ENCODE measurements at places on chromosomes 12 and 14.

DNA sequence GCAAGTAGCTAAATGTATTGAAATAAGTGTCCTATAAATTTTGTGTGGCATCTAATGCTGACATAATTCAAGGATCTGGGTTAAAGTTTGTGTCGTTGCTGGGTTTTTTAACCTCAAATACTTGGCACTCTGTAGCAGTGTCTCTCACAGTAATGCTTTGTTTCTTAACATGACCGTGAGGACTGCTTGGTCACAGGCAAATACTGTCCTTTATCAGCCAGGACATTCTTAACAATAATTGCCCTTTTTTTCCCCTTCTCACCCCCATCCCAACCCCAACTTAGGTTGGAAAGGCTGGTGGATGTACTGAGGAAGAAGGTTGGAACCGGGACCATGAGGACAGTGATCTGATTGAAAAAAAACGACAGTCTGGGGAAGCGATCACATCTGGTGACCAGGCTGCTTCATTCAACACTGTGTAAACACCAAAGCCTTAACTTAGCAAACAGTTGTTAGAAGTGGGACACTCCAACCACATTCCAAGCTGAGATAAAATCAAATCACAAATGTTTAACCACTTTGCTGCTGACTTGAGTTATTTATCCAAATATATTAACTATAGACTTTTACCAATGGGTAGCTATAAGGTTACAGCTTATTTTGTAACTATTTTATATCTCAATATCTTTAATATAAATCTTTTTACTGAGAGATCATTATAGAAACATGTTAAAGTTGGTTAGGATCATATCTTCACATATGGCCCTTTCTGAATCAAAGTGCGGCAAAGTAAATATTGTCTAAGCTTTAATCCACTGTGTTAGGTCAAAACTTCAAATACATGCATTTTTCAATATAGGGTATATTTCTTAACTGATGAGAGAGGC is 48.2 kb downstream of the FOXA1 start:
- DNase-seq = no peak

- DNase-seq = no peak
Observed at GRCh38 chr12:75877763-75878621, 153.6 kb downstream of the PHLDA1 start.

GRCh38 chr12:91978143-91978542 is 167.5 kb downstream of the BTG1 start:
- DNase-seq = no peak

- DNase-seq = no peak
Observed at GRCh38 chr12:106228320-106228710, 19.5 kb downstream of the CKAP4 start.

DNA sequence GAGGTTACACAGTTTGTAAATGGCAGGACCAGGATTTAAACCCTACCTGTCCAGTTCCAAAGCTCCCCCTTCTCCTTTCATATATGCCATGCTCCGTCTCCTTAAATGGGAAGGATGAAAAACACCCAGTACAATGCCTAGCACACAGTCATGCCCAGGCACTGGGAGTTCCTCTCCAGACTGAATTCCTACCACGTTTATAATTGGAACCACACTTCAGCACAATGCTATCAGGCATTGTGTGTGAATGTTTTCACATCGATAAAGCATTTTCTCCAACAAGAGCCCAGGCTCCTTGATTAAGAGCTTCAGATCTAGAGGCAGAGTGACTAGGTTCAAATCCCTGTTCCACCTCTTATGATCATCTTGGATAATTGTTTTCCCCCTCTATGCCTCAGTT is 2.7 kb upstream of the NUAK1 start:
- no peak for DNase-seq

DNA sequence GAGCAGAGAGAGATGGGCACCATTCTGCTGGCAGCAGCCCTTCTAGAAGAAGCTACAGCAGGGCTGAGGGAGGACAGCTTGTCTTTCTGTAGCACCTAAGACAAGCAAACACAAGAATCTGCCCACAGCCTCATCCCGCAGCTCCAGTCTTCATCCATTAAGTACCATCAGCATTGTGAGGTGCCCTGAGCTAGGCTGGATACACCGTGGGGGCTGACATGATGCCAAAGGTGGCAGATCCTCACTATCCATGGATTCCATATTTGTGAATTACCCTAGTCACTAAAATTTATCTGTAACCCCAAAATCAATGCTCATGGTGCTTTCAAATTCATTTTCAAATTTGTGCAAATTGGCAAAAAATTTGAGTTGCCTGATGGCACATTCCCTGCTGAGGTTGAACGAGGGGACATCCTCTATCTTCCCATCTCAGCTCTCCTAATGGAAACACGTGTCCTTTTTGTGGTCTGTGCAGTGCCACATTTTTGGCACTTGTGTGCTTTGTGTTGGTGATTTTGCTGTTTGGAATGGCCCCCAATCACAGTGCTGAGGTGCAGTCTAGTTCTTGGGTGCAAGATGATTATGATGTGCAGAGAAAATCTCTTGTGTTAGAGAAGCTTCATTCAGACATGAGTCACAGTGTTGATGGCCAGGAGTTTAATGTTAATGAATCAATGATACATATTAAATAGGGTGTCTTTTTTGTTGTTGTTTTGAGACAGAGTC is 7.0 kb downstream of the PITPNM2 start:
- no peak for DNase-seq

DNA sequence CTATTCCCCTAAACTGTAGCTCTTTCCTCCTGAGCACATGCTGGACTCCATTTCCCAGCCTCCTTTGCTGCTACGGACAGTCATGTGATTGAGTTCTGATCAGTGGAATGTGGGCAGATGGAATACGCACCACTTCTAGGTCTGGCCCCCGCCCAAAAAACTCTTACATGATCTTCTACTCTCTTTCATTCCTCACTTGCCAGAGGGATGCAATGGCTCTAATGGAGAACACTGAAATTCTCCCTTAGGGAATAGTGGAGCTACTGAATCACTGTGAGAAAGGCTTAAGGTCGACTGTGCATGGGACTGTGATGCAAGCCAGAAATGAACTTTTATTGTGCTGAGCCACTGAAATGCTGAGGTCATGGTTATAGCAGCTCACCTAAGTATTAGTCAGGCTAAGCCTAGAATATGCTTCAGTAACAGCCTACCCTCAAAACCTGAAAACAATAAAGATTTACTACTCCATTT is 13.0 kb upstream of the TMED2 start:
- DNase-seq = no peak

DNA sequence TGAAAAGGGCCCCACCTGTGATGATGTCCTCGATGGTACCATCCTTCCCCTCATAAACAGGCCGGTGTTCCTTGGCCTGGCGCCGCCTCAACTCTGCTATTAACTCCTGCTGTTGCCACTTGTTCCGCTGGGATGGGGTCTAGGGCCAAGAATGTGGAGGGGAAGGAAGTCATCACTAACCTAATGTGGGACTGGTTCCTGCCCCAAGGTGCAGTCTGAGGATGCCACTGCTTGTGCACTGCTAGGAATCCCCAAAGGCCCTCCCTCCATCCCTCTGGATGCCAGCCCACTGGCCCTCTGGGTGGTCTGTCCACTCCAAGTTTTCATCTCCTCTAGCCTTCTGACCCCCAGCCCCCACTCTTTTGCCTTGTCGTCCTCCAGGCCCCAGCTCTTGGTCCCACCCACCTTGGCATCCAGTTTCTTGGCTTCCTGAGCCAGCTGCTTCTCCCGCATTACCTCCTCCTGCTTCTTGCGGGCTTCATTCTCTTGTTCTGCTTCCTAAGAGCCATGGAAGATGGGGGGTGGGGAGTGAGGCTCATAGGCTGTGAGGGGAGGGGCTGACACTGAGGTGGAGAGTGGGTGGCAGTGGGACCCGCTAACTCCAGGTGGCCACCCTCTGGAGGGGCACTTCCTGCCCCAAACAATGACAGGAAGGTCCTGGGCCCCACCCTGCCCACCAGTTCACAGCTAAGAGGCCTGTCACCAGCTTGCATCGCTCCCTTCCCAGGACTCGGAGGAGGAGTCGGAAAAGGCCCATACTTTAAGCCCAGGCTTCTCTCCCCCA is 23.7 kb downstream of the PRPF40B start:
- DNase-seq = no peak

DNA sequence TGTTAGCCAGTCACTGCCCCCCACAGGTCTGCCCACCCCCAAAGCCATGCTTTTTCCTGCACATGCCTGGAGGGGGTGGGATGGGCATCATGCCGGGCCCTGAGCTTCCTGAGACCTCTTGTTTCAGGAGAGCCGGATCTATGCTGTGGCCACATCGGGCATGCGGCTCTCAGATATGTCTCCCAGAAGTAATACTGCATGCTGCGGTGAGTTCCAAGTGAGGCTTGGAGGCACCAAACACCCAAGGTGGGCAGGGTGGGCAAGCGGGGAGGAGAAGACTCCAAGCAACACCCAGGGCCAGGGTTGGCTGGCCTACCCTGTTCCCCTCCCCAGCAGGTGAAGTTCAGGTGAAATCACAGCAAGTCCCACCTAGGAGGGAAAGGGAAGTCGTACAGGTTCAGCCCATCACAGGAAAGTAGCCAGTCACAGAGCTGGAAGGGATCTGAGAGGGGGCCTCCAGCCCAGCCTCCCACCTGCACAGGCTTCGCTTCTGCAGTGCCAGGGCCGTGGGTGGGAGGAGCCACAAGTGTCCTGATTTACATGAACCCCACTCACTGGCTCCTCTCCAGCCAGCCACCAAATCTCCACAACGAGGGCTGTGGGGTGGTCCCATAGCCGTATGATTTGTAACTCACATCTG is 30.9 kb downstream of the PIGH start:
- no peak for DNase-seq

DNA sequence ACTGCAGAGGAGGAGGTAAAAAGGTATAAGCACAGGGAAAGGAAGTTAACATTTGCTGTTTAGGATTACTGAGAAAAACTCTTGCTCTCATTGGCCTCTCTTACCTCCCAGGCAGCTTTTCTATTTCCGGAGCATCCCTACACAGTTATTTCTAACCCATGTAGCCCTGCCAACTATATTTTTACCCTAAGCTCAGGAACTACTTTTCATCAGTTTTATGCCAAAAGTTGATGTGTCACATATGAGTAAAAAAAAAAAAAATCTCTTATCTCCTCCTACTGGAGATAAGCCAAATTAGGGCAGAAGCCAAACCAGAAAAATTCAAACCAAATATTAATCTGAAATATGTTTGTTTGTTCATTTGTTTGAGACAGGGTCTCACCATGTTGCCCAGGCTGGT is 34.4 kb upstream of the PSMA6 start:
- DNase-seq = no peak

GRCh38 chr14:38716926-38717325 is 386.1 kb downstream of the SEC23A start:
- DNase-seq = no peak

GRCh38 chr14:95487669-95488084 is 28.8 kb downstream of the SYNE3 start:
- no peak for DNase-seq

DNA sequence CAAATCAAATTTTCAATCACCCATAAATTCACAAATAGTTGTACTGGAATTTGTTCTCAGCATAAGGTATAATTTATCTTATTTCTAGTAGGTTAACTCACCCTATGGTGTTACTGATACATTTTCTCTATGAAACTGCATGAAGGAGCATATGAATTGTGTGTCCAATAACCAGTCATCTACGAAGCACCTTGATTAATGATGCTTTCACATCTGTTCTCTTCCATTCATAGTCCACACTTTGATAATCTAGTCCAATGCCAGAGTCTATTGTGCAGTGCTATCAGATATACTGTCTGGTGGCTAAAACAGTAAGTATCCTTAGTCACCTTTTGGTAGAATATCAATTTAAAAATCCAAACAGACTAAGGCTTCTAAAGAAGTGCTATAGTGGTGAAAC is 876.0 kb downstream of the RPS29 start:
- no peak for DNase-seq

DNA sequence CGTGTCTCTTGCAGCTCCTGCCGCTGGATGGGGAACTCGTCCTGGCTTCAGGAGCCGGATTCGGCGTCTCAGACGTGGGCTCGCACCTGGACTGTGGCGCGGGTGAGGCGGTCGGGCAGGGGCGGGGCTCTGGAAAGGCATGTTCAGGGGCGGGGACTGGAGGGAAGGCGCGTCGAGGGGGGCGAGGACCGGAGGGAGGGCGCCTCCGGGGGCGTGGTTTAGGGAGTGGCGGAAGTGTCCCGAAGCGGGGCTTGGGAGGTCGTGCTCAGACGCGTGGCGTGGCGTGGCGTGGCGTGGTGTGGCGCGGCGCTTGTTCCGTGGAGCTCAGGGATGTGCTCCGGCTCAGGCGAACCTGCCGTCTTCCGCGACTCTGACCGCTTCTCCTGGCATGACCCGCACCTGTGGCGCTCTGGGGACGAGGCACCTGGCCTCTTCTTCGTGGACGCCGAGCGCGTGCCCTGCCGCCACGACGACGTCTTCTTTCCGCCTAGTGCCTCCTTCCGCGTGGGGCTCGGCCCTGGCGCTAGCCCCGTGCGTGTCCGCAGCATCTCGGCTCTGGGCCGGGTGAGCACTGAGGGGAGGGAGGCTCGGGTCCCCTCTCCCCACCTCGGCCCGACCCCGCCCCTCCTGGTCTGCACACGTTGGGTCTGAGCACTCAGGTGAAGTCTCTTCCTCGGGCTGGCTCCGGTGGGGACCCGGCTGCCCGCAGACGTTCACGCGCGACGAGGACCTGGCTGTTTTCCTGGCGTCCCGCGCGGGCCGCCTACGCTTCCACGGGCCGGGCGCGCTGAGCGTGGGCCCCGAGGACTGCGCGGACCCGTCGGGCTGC is 6.2 kb downstream of the AMN start:
- DNase-seq = peak; percentile 69

- DNase-seq = no peak
Observed at GRCh38 chr12:100229876-100230275, 29.3 kb downstream of the ACTR6 start.

GRCh38 chr12:33488036-33488435 is 48.4 kb upstream of the SYT10 start:
- no peak for DNase-seq

GRCh38 chr12:70920251-70920851 is at the start of gene PTPRR:
PTPRR (minus strand) TSS chr12:70920738; CDS start chr12:70920390, 348 bp downstream.
- DNase-seq = no peak

GRCh38 chr12:51925346-51926063 is 18.2 kb downstream of the ACVRL1 start:
- no peak for DNase-seq

GRCh38 chr12:127284870-127285431 is 982.0 kb upstream of the TMEM132C start:
- DNase-seq = no peak

DNA sequence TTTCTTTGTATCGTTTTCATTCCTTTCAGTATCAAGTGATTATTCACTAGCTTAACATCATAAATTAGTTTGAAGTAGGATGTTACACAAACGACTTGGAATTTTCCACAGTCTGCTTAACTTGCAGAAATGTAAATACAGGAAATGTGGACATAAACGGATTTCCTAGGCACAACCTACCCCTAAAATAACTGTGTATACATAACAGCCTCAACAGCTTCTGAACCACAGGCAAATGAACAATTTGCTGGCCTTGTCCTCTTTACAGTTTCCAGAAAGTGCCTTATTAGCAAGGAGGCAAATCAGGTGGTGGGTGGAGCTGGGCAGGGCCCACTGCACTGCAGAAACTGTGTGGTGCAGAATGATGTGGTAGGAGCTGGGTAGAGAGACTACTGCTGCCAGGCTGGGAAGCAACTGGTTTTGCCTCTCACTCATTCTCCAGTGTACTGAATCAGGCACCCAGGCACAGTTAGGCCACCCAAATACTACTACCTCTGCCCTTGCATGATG is 14.1 kb downstream of the DRAM1 start:
- no peak for DNase-seq

GRCh38 chr12:95548539-95549391 is 2.5 kb downstream of the USP44 start:
- DNase-seq = peak; percentile 56

All from activated naive CD8-positive, alpha-beta T cell treated with anti-CD3 and anti-CD28 coated beads, Interleukin-2, amount 50 U/mL, for 16 hours (primary cell).